ENCODE measurements at places on chromosomes 3 and 15.
A peak's percentile ranks its signal among the peaks of the same experiment; 100 is the strongest.

DNA sequence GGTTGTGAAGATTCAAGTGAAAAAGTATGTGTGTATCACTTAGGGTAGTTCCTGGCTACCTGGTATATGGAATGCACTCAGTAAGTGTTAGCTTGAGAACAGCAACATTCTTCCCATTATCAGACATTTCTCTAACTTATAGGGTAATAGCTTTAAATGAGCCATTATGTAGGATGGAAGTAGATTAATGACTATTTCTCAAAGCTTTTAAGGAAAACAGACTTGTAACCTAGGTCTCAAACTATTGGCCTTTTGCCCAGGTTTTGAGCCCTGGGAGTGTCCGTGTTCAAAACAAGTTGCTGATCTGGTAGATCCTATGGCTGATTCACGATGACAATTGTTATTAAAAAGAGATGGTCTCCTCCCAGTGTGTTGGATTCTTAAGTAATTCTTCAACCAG, 129.1 kb upstream of the UMPS start:
- peak; percentile 3 for DNase-seq

DNA sequence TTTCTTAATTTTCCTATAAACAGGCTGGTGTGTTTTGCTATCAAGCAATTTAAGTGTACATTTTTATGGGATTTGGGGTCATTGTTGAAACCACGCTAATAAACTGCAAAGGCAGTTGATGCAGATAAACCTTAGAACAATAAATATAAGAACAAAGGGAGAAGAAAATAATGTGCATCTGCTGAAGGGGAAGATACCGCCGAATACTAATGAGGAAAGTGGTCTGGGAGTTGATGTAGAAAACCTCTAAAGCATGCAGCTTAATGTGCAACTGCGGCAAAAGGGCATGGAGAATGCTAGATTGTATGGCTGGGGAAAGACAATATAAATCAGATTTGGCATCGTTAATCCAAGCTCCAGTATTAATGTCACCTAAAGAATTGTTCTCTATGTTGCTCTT, 29.8 kb upstream of the CHL1 start:
- no peak for DNase-seq

DNA sequence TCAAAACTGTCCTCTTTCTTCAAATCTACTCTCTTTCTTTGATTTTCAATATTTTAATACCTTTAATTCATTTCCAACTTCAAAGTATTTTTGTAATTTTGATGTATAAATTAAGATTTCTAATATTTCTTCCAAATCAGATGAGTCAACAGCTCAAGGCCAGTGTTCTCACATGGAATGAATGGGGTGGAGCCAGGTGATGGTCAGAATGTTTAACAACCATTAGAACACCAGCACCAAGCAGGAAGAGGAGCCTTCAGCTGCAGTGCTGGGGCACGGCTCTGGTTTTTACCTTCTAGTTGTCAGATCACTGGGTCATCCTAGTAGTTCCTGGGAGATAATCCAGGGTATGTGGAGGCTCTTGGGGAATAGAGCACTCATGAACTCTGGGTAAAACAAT, 494.5 kb upstream of the PDZRN3 start:
- DNase-seq = no peak

GRCh38 chr3:173785004-173785403, 387.5 kb downstream of the NLGN1 start:
- no peak for DNase-seq

DNA sequence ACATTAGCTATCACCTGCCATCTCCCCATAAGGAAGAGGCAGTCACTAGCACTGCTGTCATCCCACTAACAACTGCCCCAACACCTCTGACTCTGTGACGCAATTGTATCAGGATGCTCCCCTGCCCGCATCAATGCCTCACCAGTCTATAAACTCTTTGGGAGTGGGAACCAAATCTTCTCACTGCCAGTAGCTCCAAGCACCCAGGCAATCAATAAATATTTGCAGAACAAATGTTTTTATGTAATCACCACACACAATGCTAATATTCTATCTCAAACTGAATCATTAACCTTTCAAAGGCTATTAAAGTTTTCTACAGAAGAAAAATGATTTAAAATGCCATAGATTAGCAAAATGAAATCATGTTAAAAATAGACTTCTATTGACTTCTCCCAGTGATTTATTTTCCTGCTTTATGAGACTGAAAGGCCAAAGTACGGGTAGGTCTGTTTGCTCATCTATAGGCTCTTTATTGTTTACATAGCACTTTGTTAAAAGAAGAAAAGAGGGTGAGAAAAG, 131.3 kb downstream of the PLD1 start:
- DNase-seq = no peak

GRCh38 chr15:66387163-66388042, 691 bp downstream of the MAP2K1 start:
- DNase-seq = peak; percentile 53

DNA sequence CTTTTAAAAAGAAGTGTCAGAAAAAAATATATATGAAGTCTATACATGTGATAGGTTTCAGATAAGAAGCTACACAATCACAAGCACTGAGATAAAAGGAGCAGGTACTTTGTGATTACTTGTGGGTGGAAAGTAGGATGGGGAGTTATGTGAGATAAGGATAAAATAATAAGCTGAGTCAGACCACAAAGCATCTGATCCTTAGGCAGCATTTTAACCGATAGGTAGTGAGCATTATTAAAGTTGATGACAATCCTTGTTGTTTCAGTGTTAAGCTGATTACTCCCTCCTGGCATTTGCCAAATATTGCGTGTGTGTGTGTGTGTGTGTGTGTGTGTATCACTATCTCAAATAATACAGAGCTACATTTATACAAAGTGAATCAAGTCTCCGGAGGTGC, 483.1 kb downstream of the NAALADL2 start:
- no peak for DNase-seq

DNA sequence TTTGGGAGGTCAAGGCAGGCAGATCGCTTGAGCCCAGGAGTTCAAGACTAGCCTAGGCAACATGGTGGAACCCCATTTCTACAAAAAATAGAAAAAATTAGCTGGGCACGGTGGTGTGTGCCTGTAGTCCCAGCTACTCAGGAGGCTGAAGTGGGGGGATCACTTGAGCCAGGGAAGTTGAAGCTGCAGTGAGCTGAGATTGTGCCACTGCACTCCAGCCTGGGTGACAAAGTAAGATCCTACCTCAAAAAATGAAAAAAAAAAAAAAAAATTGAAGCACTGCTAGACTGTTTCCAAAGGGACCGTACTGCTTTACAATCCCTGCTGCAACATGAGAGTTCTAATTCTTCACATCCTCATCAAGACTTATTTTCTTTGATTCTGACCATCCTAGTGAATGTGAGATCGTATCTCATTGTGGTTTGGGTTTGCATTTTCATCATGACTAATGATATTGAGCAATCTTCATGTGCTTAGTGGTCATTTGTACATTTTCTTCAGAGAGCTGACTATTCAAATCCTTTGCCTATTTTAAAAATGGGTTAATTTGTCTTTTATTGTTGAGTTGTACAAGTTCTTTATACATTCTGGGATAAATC, 10.8 kb downstream of the CMTM8 start:
- no peak for DNase-seq

- DNase-seq = no peak
Observed at GRCh38 chr15:86840996-86841395, 761.3 kb downstream of the AGBL1 start.
